Foreskin keratinocyte (primary cell): ENCODE measurements at places on chromosomes 6 and 20.

GRCh38 chr6:57021086-57021720 lies 25.3 kb upstream of the KIAA1586 start:
- DNase-seq, result no peak

GRCh38 chr6:12548526-12548925 lies 168.0 kb upstream of the PHACTR1 start:
- DNase-seq, result no peak

- no peak for DNase-seq
Measured at GRCh38 chr6:19502301-19502700, 334.9 kb upstream of the ID4 start.

DNA sequence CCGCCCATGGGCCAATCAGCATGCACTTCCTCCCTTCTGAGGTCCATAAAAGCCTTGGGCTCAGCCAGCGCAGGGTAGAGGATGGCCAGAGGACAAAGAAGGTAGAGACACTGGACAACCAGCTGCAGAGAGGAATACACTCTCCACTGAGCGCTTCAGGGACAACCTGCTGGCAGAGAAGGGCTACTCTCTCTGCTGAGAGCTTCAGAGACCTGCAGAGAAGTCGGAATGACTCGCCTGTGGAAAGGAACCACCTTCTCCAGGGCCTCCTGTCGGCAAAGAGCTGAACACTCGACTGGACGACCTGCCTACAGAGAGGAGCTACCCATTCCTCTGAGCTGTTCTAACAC lies 31.4 kb upstream of the SLA2 start:
- no peak for DNase-seq

DNA sequence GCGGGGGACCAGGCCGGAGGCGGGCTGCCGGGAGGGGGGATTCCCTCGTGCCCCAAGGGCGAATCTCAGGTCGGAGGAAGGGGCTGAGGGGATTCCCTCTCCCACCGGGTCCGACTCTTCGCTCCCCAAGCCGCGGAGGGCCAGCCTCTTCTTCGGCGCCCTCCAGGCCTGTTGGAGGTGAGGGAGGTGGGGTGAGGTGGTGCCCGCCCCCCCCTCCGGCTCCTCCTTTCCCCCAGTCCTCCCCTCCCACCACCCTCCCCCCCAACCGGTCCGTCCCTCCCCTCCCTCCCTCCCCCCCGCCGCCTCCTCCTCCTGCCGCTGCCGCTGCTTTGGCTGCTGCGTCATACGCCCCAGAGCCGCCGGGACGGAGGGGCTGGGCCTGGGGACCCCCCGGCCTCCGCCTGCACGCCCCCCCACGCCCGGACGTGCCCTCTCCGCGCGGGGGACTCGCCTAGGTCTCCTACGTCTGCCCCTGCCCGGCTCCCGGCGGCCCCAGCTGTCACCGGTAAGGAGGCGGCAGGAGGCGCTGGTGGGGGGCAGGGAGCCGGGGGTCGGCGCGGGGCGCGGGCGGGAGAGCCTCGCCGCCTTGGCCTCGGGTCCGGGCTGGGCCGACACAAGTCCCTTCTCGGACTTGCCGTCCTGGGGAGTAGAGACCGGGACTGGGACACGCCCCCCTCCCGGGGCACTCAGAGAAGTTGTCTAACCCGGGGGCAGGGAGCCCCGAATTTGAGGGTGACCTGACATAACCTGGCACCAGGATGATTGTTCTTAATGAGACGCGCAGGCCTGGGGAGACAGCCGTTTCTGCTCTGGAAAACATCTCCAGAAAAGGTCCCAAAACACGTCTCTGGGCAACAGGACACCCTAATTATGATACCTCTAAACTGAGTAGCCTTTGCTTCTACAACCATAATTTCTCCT lies at the start of gene PHF1:
TSS of gene PHF1 (plus strand) at position 304 of the 921 bp plus-strand sequence. CDS start 1,250 bp downstream, outside the sequence.
- peak; percentile 83 for DNase-seq
